ENCODE measurements at places on chromosomes 2 and 18.

DNA sequence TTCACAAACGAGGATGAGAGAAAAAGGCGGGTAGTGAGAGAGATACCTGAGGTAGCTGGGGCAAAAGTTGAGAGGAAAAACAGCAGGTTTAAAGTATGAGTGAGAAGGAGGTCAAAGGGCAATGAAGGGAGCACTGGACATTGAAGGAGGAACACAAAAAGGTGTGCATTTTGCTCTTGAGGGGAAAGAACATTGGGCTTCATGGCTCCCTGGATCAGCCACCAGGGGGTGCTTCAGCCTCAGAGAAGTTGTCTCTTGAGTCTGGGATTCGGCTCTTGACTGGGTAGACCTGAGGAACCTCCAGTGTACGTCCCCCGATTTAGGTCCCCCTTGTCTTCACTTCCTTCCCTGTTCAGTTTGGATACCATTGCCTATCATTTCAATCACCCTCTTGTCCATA is 128.5 kb downstream of the RAPGEF4 start:
- DNase-seq = peak; percentile 32

- no peak for DNase-seq
These were observed 128.5 kb upstream of the RAB12 start for GRCh38 chr18:8480506-8481328.

GRCh38 chr2:10900216-10901109 is 11.3 kb upstream of the KCNF1 start:
- DNase-seq = no peak

DNA sequence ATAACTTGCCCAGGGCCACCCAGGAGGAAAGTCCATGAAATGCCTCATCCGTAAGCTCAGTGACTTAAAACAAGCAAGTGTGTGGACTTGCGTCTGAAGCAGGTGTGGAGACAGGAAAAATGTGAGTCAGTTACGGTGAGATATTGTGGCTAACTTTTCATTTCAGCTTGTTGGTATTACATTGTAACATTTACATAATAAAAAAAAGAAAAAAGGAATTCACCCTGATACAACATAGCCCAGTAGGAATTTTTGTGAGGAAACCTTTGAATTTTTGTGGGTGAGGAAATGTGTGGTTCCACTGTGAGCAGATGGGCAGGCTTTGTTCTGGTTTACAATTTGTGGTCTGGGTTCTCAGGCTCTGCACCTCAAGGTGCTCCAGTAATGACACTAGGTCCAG is 33.7 kb upstream of the LYPD6B start:
- no peak for DNase-seq

- no peak for DNase-seq
These were observed 18.5 kb downstream of the DHRS9 start for GRCh38 chr2:169087757-169088379.

DNA sequence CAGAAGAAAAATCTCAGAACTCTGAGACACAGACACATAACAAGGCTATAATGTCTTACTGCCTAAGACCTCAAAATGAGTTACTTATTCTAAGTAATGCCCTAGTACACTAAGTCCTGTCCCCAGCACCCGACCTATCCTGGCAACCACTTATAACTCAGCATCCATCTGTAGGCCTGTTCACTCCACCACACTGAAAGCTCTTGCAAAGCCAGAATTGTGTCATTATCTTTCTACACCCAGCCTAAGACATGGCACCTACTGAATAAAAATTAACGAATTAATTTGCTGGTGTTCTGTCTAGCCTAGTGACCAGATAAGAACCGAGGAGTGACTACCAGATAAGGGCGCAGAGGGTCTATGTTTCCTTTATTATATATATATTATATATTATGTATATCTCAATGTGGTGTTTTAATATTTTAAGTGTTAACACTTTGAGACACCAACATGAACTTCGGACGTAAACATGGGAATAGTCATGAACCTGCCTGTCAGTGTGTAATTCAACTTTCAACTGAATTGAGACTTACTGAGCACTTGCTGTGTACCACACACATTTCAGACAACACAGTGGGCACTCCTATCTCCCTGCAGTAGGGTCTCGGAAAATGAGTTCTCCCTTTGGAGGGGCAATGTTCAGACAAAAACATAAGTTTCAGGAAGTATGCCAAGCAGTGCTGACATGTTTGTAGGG is 27.7 kb downstream of the TMEM131 start:
- DNase-seq = no peak

GRCh38 chr2:172710584-172711047 is 25.0 kb upstream of the RAPGEF4 start:
- no peak for DNase-seq

DNA sequence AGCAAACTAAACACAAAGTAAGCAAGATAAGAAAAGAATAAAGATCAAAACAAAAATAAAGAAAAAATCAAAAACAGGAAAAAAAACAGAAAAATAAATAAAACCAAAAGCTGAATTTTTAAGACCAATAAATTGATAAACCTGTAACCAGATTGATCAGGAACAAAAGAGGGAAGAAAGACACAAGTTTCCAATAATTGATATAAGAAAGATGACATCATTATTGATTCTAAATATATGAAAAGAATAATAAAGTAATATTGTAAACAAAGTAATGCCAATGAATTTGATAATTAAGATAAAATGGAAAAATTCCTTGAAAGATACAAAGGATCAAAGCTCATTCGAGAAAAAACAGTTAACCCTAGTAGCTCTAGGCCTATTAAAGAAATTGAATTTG is 394.6 kb upstream of the LRATD1 start:
- no peak for DNase-seq

GRCh38 chr2:159051661-159052060 is 83.2 kb downstream of the TANC1 start:
- no peak for DNase-seq

GRCh38 chr2:152546230-152546837 is 170.9 kb downstream of the PRPF40A start:
- DNase-seq = no peak

GRCh38 chr2:141195087-141195486 is 935.7 kb downstream of the LRP1B start:
- DNase-seq = no peak

DNA sequence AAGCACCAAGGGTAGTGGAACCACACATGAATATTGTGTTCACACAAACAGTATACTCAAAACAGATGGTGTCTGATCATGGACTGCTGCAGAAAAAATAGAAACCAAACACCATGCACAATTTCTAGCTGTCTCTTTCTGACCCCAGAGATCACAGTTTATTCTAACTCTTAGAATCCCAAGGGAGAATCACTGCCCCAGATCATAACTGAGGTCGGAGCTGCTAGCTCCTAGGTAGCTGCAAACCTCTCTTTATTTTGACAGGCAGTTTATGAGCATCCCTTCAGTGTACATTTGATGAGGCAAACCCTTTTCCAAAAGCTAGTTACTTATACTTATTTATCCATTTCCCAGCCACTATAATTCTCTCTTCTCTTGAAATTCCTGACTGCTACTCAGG is 439.1 kb upstream of the HNMT start:
- DNase-seq = no peak

- DNase-seq = no peak
These were observed 35.0 kb downstream of the ASB18 start for GRCh38 chr2:236229186-236229585.

- no peak for DNase-seq
These were observed 154.5 kb upstream of the NRP2 start for GRCh38 chr2:205527801-205528200.

GRCh38 chr18:26397019-26397418 is 151.3 kb downstream of the KCTD1 start:
- DNase-seq = no peak

DNA sequence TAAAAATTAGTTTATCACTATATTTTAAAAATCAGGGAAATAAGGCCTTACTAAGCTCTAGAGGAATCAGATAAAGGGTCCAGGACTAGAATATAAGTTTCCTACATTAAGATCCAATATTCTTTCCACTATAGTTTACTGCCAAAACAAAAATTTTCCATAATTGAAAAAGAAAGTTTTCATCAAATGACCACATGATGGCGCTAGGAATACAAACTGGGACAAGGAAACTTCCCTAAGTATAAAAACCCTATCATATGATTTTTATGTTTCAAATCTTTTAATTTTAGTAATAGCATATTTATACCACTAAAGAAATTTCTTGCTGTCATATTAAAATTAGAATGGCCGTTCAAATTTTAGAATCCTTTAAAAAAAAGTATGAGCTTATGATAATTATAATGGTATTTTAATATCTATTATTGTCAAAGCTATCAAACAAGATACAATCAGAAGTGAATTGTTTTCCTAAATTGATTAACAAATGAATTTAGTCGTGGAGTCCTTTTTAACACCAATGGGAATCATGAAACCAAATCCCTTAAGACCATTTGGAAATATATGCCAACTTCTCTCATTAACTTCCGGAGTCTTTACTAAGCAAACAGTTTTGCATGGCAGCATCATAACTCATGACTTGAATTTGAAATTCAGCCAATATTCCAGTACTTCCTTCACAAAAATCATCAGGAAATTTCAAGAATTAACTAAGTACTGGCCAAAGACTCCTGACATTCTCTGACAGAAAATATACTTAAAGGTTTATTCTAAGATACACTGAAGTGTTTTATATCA is 70.3 kb downstream of the SCN1A start:
- no peak for DNase-seq

DNA sequence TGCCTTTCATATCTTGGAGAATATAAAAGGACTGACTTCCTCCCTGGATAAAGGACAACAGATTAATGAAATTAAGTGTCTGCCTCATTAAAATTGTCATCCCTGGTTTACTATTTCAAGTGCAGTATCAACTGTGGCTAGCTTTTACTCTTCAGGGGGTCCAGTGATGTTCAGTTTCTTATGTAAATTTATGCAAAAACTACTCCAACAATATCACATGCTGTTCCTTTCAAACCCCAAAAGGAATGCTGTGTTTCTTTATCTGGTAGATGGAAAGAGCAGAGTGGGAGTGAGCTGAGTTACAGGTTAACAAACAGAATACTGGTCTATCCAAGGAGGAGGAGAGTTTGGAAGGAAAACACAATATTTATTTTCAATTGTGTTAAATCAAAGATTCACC is 283.7 kb upstream of the VWC2L start:
- DNase-seq = no peak

DNA sequence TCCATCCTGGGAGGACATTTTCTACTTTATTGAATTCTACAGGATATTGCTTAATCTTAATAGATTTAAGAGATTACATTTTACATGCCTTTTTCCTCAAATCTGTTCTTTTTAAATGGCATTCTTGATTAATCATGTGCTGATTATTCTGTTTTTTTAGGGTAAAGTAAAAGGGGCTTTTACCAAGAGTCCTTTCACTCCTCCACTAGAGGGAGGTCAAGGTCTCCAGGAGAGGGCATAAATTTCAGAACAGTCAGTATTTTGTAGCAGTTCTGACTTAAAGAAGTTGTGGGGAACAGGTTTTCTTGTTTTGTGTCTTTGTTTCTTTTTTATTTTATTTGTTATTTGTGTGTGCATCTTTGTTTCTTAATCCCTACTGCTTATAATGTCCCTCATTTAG is 25.4 kb downstream of the WDR75 start:
- DNase-seq = peak; percentile 25

DNA sequence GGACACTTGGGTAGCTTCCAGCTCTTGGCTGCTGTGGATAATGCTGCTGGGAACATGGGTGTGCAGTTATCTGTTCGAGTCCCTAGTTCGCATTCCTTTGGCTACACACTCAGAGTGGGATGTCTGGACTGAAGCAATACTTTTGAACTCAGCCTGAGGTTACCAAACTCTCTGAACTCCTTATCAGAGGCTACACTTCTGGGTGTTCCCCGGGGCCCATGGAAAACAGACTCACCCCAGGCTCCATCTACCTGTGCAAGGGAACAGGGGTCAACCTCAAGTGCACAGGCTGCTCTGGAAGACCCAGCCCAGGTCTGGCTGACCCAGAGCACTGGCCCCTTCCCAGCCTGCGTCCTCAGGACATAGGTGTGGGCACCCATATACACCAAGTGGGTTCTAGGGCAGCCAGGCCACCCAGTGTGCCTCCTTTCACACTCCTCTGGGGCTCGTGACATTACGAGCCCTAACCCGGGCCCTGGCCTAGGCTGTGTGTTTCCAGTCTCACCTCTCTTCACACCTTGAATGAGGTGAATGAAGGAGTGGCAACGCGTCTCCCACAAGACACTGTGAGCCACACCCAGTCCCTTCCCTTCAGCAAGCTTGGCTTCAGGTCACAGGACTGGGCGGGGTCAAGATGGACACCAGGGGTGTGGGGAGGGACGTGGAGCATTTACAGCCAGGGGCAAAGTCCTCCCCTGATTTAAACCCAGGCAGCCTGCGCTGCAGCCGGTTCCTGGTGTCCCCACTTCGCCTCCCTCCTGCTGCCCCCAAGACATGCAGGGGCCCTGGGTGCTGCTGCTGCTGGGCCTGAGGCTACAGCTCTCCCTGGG is at the start of gene ALPI:
ALPI (plus strand) TSS at position 728 of the 830 bp plus-strand sequence; CDS start at position 775, 47 bp downstream.
- DNase-seq = no peak

DNA sequence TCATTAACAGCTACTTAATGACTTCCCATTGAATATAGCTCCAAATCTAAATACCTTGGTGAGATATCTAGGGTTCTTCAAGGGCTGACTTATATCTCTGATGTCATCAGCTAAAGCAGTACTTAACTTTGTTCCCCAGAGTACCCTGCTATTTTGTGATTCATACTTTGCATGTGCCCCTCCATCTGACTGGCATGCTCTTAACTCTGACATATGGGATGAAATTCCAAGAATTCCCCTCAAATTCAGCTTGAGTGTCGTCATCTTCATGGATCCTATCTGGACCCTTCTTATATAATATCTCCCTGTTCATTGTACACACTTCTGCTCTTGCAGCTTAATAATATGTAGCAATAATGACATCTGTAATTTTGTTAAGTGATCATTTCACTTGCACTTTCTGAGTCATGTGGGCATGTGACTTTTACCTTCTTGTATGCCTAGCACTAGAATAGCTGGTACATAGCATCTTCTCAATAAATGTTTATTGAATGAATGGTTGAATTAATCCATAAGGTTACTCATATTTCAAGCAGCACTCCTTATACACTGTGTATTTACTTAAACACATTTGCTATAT is 172.9 kb downstream of the WDR7 start:
- DNase-seq = no peak

- no peak for DNase-seq
These were observed 16.9 kb upstream of the KCNJ13 start for GRCh38 chr2:232793271-232793670.

- no peak for DNase-seq
These were observed 260.8 kb downstream of the CBLN2 start for GRCh38 chr18:72283148-72283925.

GRCh38 chr2:203916756-203917155 is 19.8 kb upstream of the ICOS start:
- no peak for DNase-seq

DNA sequence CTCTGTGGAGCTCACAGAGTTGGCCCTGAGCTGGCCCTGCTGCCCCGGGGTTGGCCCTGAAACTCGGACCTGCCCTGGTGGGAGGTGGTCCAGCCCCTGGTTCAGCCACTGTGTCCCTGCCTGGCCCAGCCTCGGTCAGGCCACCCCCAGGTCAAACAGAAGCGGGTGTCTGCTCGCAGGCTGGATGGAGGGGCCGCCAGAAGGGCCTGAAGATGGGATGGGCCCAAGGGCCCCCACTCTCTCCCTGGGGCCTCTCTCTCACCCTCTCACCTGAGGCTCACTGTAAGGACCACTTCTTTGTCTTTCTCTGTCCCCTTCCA is 25.1 kb upstream of the B3GNT7 start:
- DNase-seq = no peak

GRCh38 chr2:9292426-9292825 is 85.8 kb downstream of the ASAP2 start:
- DNase-seq = no peak

Data from CMK (cell line).